ENCODE measurements at places on chromosomes 13 and 19.

DNA sequence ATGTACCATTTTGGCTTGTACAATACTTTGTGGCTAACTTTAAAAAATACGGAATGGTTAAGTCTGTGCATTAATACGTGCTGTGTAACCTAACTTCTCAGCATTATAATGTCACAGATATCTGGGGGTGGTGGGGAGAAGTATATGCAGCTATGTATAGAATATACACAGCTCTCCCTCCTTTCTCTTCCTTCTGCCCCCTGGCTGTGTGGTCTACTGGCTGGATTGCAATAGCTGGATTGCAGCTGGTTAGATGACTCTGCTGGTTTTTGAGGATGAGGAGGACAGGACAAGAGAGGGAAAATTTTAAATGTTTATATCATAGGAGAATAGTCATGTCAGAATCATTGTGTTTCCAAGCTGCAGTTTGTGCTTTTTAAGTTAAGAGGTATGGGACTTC, 9.7 kb downstream of the RNASEH2B start:
- H3K27me3 ChIP-seq: no peaks in the 10 kb centered on the region
- H3K36me3 ChIP-seq: no peaks in the 10 kb centered on the region
- no peak overlapping the region for H3K27ac ChIP-seq
- DNase-seq: no peak
- peaks cover 7% of the 10 kb centered on the region for H3K4me1 ChIP-seq
- no peak overlapping the region for H3K4me3 ChIP-seq

DNA sequence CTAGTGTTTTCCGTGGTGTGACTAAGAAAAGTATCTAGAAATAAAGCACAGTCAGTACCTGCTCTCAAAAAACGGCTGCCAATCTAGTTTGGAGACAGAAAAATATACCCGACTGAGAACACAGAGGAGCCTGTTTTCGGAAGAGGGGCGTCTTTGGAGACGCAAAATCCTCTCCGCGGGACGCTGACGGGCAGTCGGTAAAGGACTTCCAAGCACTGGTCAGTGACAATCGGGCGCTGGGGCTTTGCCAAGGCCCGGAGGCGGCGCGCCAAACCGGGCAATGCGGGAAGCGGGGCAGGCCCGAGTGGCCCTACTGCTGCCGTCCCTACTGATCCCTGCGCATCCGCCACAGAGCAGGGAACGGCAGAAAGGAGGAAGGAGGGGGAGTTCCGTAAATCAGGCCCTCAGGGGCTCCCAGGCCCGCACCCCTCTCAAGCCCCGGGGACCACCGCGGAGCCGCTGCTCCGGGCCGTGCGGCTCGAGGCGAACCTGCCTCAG, 588 bp upstream of the DPY19L3 start:
- no peaks in the 10 kb centered on the region for H3K27me3 ChIP-seq
- H3K4me3 ChIP-seq: peak overlapping the region; percentile 96
- H3K4me1 ChIP-seq: peaks cover 11% of the 10 kb centered on the region
- peak; percentile 62 for DNase-seq

- no peaks in the 10 kb centered on the region for H3K4me1 ChIP-seq
- no peak overlapping the region for H3K27ac ChIP-seq
- DNase-seq: no peak
- H3K4me3 ChIP-seq: no peak overlapping the region
Measured at GRCh38 chr13:67175836-67176459, 54.2 kb downstream of the PCDH9 start.

- H3K36me3 ChIP-seq: no peaks in the 10 kb centered on the region
- no peaks in the 10 kb centered on the region for H3K27me3 ChIP-seq
- no peak overlapping the region for H3K4me3 ChIP-seq
- H3K4me1 ChIP-seq: peaks cover 11% of the 10 kb centered on the region
Measured at GRCh38 chr19:15453906-15454860, 4.4 kb upstream of the WIZ start.

- no peak overlapping the region for H3K4me3 ChIP-seq
- no peak for DNase-seq
- H3K36me3 ChIP-seq: no peaks in the 10 kb centered on the region
Measured at GRCh38 chr19:2352121-2352520, 7.9 kb upstream of the TMPRSS9 start.

DNA sequence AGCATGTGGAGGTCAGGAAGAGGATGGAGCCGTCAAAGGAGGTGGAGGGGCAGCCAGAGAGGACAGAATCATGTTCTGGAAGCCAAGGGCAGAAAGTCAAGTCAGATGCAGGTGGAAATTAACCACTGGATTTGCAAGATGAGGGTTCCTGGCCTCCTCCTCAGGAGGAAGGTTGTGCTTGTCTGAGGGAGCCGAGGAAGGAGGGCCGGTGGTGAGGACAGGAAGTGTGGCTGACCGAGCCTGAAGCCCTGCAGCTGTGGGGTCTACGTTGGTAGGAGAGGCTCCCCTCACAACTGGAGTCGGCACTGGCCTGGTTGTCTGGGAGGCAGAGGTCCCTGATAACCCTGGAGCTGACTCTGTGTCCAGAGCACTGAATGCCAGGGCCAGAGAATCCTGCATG, 15.4 kb upstream of the DHDH start:
- no peaks in the 10 kb centered on the region for H3K27me3 ChIP-seq
- no peak for DNase-seq
- H3K4me3 ChIP-seq: no peak overlapping the region
